Fibroblast of mammary gland (primary cell): ENCODE measurements at places on chromosomes 3 and 15.

- no peak for DNase-seq
These were observed 7.1 kb downstream of the THRB start for GRCh38 chr3:24487325-24488262.

DNA sequence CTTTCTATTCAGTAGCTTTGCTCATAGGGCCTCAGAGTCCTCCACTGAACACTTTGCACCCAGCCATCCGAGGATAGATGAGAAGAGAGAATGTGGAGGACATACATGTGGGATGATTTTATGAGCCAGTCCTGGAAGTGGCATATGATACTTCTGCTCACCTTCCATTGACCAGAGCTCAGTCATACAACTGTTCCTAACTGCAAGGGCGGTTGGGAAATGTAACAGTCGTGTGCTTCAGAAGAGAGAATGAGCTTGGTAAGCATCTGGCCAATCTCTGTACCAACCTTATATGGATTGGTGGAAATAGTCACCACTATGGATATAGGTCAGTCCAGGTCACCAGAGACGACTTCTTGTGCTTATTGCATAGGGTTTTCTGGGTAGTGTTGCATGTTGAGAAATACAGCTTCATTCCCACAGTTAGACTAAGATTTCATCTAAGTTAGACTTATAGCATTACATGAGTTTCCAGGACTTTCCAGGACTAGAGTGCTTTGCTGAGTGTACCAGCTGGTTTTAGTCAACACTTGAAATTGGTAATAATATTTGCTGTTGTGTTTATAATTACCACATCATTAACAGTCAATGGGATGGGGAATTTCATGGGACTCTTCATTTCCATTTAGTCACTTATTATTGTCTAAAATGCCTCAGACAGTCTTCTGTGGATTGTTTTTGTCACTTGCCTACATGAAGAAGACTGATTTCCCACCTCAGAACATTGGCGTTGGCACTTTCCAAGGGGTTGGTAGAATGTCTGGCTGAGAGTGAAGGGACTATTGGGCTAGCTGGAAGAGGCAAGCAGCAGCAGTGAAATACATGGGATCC is 214.5 kb upstream of the ROPN1 start:
- no peak for DNase-seq

DNA sequence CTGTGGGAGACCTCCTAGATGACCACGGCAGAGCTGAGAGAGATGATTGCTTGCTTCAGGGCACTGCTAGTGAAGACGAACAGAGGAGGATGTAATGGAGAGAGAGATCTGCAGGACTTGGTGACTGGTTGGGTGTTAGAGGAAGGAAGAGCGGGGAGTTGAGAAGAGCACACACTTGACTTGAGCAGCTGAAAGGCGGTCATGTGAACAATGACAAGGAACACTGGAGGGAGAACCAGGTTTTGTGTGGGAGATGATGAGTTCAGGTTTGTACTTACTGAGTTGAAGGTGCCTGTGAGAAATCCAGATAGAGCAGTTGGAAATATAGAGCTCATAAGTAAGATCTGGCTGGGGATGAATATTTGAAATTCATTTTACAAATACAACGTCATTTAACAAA is 40.3 kb downstream of the CDAN1 start:
- no peak for DNase-seq

DNA sequence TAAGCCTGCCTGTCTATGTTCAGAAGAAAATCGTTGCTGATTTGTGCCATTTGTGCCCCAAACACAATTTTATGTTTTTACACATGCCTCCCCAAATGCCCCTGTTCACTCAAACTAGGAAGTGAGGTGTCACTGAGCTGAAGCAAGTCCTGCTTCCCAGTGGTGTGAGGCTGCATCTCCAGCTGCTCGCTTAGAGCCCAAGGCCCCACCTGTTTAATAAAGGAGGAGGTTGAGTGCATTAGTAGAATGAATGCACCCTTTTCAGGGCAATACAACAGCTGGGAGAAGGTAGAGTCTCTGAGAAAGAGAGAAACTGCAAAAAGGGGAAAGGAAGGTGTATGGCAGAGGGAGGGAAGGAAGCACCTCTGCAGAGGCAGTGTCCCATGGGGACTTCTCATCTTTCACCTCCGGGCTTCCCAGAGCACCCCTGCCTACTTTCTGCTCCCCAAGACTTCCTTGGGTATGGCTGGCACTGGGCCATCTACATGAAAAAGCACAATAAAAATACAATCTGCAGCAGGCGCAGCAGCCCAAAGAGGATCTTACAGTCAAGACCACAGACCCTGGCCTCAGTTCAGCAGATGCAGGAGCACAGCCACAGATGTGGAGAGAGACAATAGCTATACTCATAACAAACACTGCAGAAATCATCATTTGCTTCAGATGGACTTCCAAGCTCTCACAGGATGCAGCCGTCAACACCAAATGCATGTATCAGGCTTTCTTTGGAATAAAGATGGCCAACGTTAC is 165.9 kb downstream of the POLR2M start:
- DNase-seq = no peak

DNA sequence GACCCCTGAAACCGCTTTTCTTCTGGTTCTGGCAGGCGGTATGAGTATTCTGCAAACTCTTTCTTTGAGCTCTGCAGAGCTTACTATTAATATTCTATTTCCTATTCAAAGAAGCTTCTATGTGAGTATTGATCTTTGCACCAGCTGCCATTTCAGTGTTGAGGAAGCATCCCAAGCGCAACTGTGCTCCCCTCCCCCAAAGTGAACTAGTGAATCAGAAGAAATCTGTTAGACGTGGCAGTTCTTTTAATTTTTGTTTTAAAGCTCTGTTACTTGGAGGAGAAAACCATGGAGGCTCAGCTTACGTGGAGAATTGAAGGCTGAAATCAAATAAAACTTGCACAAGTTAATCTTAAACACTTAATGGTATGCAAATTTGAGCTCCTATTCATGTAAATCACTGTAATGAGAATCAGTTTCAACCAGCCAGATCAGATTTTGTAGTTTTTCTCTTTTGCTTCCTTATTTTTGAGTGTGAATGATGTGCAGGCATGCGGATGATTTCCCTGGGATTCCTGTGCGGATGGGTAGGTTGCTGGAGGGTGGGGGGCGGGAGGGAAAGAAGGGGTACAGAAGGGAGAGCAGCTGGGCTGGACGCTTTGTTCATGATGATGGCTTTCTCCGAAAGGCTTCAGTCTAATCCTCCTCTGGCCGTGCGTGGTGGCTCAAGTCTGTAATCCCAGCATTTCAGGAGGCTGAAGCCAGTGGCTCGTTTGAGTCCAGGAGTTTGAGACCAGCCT is 16.1 kb upstream of the AGBL1 start:
- no peak for DNase-seq
